ENCODE measurements at places on chromosomes 11 and 22.

- DNase-seq, result no peak
Observed at GRCh38 chr11:90851196-90851595, 628.3 kb upstream of the CHORDC1 start.

GRCh38 chr22:35446365-35446764 lies 46.4 kb downstream of the MCM5 start:
- peak; percentile 48 for DNase-seq

GRCh38 chr22:48367731-48368130 lies 1459.9 kb downstream of the BRD1 start:
- DNase-seq, result no peak

- no peak for DNase-seq
Observed at GRCh38 chr11:85750646-85751045, 60.3 kb downstream of the SYTL2 start.

DNA sequence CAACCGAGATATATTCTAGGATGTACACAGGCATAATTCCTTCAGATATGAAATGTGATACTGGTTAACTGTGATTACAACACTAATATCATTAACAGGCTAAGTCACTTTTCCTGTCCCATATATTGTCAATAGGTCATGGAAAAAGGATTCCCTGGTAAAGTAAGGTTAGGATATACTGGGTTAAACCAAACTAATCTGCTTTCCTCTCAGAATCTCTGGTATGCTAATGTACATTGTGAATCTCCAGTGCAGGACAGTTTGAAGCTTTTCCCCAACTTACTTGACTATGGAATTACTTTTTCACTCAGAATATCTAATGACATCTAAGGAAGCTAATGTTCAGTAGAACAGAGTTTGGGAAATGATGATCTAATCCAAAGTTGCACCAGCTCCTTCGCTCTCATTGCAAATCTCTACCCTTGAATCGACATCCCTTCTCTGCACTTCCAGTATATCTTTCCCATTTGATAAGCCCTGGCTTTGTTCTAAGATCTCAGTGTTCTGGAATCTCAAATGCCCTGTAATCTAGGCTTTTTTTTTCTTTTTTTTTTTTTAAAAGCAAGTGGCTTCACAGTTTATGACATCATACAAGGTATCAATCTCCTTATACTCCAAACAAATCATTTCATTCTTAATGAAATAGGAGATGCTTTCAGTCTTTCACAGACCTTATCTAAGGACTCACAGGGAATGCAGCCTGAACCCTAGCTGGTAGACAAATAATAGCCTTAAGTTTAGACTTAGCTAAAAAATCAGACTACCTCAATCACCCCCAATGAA lies 43.8 kb downstream of the COPB1 start:
- peak; percentile 27 for DNase-seq

GRCh38 chr22:17243524-17243923 lies 24.3 kb upstream of the ADA2 start:
- DNase-seq, result peak; percentile 39

GRCh38 chr11:46827995-46828394 lies 18.1 kb downstream of the CKAP5 start:
- DNase-seq, result no peak

DNA sequence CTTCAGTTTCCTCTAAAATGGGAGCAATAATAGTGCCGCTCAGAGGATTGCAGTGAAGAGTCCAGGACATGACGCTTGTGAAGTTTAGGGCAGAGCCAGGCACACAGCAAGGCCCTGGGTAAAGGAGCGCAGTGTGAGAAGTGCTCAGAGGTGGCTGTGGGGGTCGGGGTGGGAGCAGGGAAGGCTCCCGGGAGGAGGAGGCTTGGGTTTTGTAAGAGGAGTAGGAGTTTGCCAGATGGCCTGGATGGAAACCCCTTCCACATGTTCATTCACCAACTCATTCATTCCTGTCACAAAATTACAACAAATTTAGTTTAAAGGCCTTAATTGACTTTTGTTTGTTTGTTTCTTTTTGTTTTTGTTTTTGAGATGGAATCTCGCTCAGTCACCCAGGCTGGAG lies 17.0 kb downstream of the CRYBB2 start:
- DNase-seq, result no peak

- peak; percentile 65 for DNase-seq
Observed at GRCh38 chr11:108551651-108552462, 41.7 kb downstream of the EXPH5 start.

DNA sequence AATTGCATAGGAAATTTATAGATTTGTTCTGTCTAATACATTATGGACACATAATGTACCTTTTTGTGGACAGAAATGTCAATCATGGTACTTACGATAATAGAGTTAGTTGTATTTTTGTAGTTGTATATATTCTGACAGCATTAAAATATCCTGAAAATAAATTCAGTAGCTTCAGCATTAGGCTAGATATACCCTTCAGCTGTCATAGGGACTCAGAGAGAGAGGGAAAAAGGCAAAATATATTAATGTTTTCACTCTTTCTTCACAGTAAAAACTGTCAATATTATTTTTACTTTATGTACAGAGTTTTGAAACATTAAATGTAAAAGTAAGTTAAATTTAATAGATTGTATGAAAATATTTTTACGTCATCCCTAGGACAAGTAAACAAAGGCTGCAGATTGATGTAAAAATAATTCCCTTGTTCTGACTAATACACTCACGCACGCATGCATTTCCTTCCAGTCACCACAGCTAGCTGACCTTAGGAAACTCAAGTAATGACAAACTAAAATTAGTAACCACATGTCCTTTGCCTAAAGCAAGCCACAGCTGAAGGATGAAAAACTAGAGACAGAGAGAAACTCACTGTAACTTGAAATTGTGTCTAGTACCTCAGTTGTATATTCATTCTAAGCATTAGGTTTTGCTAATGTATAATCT lies 104.7 kb upstream of the CARD18 start:
- peak; percentile 39 for DNase-seq

DNA sequence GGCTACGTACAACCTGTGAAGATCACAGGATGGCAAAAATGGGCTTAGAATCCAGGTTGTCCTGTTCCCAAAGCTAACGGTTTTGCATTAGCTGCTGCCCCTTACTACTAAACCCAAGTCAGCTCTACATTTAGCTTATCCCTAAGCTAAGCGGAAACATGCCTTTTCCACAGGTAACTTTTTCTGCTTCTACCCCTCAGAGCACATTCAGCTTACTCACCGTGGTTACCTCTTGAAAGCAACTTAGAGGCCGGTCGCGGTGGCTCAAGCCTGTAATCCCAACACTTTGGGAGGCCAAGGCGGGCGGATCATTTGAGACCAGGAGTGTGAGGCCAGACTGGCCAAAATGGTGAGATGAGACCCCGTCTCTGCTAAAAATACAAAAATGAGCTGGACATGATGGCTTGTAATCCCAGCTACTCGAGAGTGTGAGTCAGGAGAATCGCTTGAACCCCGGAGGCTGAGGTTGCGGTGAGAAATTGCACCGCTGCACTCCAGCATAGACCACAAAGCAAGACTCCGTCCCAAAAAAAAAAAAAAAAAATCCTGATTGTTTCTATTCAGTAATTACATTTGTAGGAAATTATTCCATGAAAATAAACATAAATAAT lies 790 bp upstream of the TMEM41B start:
- no peak for DNase-seq

GRCh38 chr11:2128511-2129307 lies 10.5 kb downstream of the IGF2 start:
- peak; percentile 83 for DNase-seq

- DNase-seq, result no peak
Observed at GRCh38 chr11:83617671-83618070, 331.5 kb upstream of the CCDC90B start.

- no peak for DNase-seq
Observed at GRCh38 chr11:95768521-95768920, 21.1 kb downstream of the FAM76B start.

- DNase-seq, result no peak
Observed at GRCh38 chr11:87219266-87219665, 181.5 kb downstream of the TMEM135 start.

- DNase-seq, result peak; percentile 49
Observed at GRCh38 chr11:61980783-61981541, 13.5 kb upstream of the FTH1 start.

- peak; percentile 34 for DNase-seq
Observed at GRCh38 chr11:100546714-100547113, 140.4 kb upstream of the ARHGAP42 start.

GRCh38 chr22:24589518-24590030 lies 3.3 kb downstream of the LRRC75B start:
- DNase-seq, result no peak

DNA sequence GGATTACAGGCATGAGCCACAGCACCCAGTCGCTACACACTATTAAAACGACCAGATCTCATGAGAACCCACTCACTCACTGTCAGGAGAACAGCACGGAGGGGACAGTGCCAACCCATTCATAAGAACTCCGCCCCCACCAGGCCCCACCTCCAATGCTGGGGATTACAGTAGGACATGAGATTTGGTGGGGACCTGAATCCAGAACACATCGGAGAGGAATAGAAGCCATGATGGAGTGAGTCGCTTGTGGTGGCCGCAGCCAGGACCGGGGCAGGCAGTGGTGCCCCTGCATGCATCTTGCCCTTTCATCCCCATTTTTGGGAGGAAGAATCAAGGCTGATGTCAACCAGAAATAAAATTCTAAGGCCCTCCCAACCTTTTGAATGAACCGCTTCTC lies 8.7 kb downstream of the NADSYN1 start:
- DNase-seq, result no peak

DNA sequence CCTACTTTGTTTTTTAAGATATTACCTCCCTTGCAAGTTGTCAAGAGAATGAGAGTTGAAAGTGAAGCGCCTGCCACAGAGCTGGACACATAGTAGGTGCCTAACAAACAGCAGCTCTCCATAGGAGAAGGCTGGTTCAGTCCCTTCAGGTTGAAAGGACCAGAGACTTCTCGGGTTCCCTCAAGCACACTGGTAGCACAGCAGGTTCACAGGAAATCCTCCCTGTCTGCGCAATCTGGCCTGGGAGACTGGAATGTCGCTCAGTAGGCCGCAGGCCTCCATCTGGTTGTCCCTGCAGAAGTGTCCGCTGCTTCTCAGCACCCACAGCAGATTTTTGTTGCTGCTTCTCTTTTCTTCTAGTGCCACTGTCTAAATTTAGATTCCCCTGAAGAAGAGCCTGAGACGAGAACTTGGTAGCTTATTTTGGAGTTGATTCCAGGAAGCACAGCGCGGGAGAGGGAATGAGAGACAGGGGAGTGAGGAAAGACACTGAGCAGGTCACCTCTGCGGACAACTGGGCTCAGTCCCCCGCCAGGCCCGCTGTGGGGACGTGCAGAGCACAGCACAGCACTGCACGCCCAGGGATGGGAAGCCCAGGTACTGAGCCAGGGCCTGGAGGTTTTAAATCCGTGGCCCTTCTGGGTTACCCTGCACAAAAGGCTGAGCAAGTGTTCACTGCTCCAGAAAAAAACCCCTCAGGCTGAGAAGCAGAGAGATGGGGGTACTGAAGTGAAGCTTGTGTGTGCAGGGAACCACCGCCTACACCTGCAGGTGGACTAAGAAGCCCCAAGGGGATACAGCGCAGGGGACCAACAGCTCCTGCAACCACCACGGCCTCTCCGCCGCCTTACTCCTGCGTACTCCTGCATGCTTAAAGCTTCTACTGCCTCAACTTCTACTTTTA lies 31.6 kb downstream of the RBX1 start:
- peak; percentile 15 for DNase-seq

GRCh38 chr11:134486106-134486505 lies 74.1 kb upstream of the B3GAT1 start:
- DNase-seq, result no peak

GRCh38 chr11:127224276-127224675 lies 223.7 kb upstream of the KIRREL3 start:
- DNase-seq, result no peak

DNA sequence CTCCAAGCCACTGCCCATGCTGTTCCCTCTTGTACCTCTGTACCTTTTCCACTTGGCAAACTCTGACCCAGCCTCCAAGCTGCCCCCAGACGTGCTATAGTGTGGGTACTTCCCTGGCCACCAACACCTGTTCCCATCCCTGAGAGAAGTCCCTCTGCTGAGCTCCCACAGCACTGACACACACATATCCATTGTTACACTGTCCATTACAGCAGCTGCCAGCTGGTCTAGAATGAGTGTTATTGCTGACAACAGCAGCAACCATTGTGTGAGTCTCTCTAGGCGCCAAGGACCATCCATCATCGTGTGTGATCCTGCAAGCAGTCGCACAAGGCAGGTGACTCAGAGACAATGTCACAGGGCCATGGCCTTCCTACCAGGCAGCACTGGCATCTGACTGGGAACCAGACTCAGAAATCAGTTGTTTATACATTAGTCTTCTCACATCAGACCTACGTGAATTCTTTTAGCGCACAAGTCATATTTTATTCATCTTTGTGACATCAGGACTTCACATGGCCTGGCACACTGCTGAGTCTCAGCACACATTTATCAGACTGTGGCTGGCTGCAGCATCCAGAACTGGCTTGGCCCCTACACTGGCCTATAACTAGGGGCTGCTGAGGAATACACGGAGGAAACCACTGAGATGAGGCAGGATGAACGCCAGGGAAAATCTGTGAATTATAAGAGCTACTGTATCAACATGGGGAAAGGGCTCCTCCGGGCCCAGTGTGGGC lies 56.4 kb downstream of the SGSM3 start:
- no peak for DNase-seq

DNA sequence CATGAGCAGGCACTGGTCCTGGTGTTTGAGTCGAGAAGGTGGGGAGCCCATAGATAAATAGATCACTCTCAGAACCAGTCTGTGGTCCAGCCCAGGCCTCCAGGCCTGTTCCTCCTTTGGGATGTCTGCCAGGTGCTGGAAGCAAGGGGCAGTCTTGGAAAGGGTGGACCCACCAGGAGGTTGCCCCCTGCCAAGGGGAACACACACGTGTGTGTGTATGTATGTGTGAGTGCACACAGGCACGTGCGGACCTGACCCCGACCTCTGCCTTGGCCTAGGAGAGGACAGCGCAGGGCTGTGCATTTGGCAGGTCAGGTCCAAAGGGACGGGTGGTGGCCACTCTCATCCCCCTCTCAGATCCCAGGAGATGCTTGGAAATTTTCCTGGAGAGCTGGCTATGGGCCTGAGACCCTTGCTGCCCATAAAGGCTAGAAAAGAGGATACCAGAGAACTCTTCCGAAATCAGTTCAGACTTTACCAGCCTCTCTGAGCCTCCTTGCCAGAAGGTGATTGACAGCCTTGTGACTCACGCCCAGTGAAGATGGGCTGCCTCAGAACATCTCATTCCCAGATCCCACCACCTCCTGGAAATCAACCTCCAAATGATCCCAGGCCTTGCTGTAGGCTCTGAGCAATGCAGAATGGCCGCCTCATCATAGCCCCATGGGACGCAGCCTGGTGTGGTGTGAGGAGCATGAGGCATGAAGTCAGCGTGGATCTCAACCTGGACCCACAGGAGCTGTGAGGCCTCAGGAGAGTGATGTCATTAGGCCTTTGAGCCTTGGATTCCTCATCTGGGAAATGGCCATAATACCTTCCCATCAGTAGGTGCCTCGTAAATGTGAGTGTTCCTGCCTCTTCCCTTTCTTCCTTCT lies 24.0 kb upstream of the CREB3L1 start:
- peak; percentile 54 for DNase-seq

- peak; percentile 1 for DNase-seq
Observed at GRCh38 chr11:97905101-97905500, 1115.6 kb upstream of the CNTN5 start.

GRCh38 chr11:110431051-110431672 lies 1.4 kb downstream of the FDX1 start:
- DNase-seq, result peak; percentile 15

Data from umbilical cord (tissue), 2 donors.